ENCODE measurements at places on chromosomes 1 and 21.
A peak's percentile ranks its signal among the peaks of the same experiment; 100 is the strongest.

DNA sequence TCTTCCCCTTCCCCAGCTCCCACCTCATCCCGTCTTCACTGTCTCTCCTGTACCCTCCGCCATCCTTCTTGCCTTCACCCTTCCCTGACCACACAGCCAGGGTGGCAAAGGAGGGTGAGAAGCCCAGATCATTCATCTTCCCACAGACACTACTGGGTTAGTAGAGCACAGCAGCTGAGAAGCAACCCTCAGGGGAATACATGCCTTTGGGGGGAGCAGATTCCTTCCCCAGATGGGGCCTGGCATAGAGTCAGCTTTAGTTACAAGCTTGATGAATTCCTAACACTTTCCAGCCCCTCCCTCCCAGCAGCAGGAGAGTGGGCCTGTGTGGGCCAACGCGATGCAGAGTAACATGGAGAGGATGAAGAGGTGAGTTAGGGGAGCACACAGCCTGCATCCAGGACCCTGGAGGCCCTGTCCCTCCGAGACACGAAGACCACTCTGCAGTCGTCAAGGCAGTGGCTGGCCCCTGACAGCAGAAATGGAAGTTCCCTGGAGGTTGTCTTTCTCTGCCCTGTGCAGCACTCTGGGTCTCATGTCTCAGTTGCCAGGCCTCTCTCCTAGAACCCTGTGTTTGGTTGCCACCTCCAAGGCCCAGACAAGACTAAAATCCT is 8.8 kb upstream of the BTG2 start:
- peak; percentile 89 for DNase-seq

DNA sequence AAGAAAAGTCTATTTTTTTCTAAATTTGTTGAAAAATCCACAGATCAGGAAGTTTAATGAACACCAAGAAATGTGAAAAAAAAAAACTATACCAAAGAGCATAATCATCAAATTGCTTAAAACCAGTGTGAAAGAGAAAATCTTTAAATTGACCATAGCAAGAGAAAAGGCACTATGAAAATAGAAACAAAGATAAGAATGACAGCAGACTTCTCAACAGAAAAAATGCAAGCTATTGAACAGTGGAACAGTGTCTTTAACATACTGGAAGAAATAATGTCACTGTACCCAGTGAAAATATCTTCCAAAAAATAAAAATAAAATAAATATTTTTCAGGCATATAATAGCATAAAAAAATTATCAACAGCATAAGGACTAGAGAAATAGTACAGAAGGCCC is 243.0 kb upstream of the GJB5 start:
- no peak for DNase-seq

GRCh38 chr1:229478852-229479251 is 29.3 kb downstream of the NUP133 start:
- no peak for DNase-seq

GRCh38 chr1:30188999-30189398 is 534.4 kb downstream of the MATN1 start:
- no peak for DNase-seq

All from fibroblast of skin of back (primary cell).